ENCODE measurements at places on chromosomes 4 and X.

GRCh38 chr4:100982345-100982744, 365.0 kb downstream of the PPP3CA start:
- DNase-seq: no peak

DNA sequence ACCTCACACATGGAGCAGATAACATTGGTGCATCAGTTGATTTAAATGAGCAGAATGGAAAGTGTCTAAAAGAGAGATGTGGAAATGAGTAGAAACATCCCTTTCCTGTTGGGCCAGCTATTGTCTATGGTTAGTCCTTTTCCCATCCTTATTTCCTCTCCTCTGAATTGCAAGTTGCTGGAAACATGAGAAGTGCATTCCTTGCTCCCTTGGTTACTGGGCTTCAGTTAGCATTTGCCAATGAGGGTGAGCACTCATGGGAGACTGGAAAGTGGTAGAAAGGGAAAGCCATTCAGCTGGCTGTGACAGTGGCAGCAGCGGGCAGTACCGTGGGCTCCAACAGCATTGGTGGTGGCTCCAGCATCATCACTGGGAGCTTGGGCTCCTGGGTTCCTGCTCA, 96.0 kb upstream of the IGFBP7 start:
- no peak for DNase-seq

DNA sequence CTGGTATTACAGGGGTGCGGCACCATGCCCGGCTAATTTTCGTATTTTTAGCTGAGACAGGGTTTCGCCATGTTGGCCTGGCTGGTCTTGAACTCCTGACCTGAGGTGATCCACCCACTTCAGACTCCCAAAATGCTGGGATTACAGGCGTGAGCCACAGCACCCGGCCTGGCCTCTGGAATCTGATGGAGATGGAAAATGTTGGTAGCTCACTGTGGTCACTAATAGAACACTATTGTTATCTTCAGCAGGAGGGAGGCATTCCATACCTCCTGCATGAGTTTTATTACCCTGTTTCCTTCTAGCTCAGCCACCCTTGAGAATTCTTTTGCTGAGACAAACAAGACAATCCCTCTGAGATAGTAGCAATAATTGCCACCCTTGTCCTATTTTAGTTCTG, 105.0 kb downstream of the SHROOM3 start:
- DNase-seq: no peak

DNA sequence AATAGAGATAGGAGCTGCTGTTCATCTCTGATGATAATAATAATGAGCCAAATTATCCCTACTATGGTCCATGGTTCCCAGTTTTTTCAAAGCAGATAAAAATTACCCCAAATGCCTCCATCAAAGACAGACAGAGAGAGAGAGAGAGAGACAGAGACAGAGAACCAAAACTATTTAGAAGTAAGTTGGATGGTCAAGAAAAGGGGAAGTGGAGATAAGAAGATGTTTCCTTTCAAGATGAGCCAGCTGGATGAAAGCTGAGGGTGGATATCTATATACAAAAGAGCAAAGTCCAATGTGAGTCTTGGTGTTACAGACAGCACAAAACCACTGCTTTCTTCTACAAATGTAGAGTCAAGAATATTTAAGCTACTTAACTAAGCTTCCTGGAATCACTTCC, 173.9 kb downstream of the GRIA3 start:
- DNase-seq: no peak

- DNase-seq: no peak
Observed at GRCh38 chr4:56641494-56642051, 39.5 kb downstream of the HOPX start.

DNA sequence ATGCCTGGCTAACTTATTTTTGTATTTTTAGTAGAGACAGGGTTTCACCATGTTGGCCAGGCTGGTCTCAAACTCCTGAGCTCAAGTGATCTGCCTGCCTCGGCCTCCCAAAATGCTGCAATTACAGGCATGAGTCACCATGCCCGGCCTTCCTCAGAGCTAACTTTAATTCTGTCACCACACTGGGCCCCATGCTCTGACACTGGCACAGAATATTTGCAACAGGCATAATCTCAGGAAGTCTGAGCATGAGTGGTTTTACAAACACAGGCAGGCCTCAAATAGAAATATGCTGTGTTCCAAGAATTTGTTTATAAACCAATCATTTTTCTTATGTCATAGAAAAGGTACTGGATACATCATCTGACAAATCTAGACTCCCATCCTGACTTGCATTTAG, 32.7 kb upstream of the FAM9C start:
- no peak for DNase-seq

- DNase-seq: no peak
Observed at GRCh38 chr4:79213010-79213409, 112.9 kb downstream of the NAA11 start.

DNA sequence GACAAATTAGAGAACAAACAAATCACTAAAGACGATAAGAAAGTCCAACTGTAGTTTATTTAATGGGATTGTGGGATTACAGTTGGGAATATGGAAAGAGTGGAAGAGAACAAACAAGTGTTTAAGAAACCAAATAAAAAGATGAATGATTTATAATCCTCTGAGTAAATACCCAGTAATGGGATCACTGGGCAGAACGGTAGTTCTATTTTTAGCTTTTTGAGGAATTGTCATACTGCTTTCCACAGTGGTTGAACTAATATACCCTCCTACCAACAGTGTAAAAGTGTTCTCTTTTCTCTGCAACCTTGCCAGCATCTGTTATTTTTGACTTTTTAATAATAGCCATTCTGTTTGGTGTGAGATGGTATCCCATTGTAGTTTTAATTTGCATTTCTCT, 15.0 kb downstream of the C4orf51 start:
- DNase-seq: no peak

DNA sequence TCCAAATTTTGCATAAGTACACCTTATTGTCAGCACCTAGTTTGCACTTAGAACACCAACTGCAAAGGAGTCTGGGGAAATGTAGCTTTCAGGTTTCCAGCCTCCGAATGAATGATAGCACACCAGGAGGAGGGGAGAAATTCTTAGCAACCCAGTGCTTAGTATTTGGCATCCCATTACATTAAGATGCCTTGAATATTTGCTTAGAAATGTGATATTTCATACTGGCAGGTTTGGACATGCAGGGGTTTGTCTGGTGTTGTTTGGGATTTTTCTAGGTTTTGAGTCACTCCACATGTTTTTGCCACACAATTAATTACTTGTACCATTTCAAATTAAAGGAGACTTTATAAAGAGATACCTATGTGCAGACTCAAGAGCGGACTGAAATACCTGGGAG, 60.3 kb upstream of the CAMK2D start:
- no peak for DNase-seq

- no peak for DNase-seq
Observed at GRCh38 chrX:13827298-13828090, 10.6 kb upstream of the GPM6B start.

Data from NCI-H1417 treated with DMSO at 0.1 percent for 48 hours (cell line).